ENCODE measurements at places on chromosomes 3 and 15.

DNA sequence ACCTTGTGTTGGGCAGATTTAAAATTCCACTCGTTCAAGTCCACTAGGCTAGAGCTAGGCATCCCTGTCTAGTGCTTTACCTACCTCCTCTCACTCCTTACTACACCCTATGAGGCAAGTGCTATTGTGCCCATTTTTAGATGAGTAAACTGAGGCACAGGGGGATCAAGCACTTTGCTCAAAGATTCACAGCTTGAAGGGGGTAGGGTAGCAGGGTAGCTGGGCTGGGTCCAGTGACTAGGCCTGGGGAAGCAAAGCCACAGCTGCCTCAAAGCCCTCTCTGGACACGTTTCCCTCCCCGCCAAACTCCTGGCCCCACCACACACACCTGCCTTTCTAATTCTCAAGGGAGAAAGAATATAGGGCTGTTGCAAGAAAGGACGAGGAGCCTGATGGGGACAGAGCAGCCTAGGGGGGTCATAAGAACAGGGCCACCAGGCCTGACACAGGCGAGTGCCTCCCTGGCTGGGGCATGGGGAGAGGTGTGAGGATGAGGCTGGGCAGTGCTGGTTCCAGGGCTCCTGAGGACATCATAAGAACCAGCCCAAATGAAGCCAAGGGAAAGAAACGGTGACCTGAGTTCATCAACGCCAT, 34.8 kb upstream of the SFMBT1 start:
- no peak for DNase-seq

- DNase-seq, result no peak
These were observed 383.3 kb upstream of the ATP11B start for GRCh38 chr3:182410051-182410450.

DNA sequence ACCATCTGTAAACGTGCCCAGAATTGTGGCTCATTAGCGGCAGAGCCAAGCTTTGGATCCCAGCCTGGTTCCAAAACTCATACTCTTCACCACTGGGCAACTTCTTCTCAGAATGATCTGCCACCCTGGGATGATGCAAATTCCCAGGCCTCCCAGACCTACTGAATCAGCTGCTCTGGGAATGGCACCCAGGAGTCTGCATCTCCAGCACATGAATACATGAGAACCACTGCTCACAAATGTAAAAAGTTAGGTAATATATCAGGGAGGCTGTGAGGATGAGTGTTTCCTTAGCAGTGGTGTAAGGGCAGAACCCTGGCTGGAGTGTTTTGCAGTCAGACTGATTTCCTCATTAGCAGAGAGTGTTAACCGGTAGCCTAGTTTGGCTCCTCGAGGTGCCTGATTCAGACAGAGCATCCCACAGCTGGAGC, 94.2 kb downstream of the LIPC start:
- DNase-seq, result no peak

- DNase-seq, result no peak
These were observed 534.3 kb downstream of the ROBO1 start for GRCh38 chr3:79233431-79234060.

GRCh38 chr3:11736136-11736833, 92.6 kb upstream of the VGLL4 start:
- no peak for DNase-seq

- DNase-seq, result no peak
These were observed 58.6 kb upstream of the TPM1 start for GRCh38 chr15:62983956-62984355.

- no peak for DNase-seq
These were observed 374.9 kb upstream of the LRRC3B start for GRCh38 chr3:26247712-26248111.
